ENCODE measurements at places on chromosomes 3 and 15.

GRCh38 chr3:73365756-73366397 is 258.9 kb downstream of the PDZRN3 start:
- DNase-seq: no peak

DNA sequence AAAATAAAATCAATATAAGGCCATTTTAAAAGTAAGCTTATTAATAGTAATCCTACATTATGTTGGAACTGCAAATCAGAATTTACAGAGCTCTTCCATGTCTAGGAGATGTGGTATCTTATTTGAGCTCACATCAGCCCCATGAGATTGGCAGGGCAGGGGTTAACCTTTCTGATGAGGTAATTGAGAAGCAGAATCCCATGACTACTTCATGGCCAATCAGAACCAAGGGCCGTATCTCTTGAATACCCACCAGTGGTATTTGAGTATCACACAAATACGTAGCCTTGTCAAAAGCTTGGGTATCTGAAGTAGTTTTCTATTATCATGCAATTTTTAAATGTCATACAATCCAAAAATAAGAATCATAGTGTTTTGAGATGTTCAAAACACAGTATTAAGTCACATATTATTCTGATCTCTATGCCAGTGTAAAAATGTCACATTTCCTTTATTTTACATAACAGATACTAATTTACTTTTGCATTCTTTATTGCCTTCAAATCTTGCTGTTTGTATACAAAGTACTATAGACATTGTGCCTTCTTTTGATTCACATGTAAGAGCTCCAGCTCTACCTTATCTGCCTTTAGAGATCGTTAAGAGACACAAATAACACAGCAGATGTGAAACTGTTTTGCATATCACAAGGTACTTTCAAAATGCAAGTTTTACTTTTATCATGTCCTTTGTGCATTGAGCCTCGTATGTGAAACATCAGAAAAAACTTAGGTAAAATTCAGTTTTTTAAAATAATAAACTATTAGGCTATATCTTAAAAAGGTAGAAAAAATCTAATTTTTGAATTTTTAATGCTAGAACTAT is 251.7 kb upstream of the GOLGA6L4 start:
- no peak for DNase-seq

GRCh38 chr3:197023998-197024651 is 5.5 kb downstream of the MELTF start:
- no peak for DNase-seq

DNA sequence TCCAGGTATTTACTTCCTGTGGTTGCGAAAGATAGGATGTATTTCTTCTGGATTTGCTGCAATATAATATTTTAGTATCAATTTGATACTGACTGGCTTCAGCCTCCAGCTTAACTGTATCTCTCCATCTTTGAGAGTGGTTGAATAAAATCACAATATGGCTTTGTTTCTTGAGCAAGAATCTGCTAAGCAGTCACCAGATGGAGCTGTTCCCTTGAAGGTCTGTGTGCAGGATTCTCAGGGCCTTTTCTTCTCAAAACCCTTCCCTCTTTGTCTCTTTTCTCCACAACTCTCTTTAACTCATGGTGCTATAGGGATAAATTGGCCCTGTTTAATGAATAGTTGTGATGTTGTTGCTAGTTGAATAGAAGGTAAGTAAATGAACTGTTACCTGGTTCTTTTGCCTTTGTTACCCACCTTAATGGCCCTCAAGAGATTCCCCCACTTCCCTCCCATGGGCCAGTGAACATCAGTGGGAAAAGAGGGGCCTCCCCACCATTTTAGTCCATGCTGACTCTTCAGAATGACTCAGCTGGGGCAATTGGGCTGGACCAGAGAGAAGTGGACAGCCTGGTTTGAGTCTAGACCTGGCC is 34.8 kb upstream of the RAB6B start:
- no peak for DNase-seq

DNA sequence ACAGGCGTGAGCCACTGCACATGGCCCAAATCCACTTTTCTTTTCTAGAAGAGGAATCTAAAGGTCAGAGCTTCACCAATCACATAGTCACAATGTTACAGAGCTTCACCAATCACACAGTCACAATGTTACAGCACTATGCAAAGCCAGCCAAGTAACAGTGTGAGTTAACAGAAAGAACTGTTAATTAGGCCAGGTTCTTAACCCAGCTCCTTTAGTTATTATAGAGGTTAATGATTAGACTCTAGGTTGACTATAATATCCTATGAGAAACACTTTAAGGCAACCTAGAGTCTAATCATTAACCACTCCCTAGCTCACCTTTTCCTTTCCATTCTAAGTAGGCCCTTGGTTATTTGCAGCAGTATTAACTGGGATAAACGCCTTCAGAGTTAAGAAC is 54.0 kb downstream of the TASOR start:
- no peak for DNase-seq

DNA sequence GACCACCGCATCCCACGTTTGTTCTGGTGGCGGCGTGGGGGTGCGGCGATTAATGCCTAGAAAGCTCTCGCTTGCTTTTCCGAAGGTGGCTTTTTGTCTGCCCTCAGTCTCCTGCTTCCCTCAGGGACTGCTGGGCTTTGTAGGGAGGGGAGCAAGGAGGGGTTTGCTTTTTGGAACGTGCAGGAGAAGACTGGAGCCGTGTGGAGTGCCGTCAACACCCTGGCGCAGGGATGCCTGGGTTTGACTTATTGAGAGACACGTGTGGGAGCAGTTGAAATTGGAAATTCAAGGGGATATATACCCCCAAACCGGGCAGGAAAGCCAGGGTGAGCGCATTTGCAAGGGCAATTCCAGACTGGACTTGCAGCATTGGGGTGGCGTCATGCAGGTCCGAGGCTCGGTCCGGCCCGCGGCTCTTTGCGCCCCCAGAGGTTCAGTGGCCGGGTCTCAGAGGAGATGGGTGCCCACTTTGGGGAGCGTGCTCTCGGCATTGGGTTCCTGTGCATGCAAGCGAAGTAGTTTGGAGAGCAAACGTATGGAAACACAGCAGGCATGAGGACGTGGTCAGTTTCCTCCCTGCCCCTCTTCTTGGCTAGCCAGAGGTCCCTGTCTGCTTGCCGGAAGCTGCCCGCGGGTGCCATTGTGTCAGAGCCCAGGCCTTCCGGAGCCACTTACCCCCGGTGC is 2.1 kb downstream of the EPHB1 start:
- no peak for DNase-seq

GRCh38 chr15:84944311-84944710 is 37.3 kb upstream of the PDE8A start:
- DNase-seq: no peak

- no peak for DNase-seq
Measured at GRCh38 chr3:102189956-102190723, 244.7 kb upstream of the ZPLD1 start.

DNA sequence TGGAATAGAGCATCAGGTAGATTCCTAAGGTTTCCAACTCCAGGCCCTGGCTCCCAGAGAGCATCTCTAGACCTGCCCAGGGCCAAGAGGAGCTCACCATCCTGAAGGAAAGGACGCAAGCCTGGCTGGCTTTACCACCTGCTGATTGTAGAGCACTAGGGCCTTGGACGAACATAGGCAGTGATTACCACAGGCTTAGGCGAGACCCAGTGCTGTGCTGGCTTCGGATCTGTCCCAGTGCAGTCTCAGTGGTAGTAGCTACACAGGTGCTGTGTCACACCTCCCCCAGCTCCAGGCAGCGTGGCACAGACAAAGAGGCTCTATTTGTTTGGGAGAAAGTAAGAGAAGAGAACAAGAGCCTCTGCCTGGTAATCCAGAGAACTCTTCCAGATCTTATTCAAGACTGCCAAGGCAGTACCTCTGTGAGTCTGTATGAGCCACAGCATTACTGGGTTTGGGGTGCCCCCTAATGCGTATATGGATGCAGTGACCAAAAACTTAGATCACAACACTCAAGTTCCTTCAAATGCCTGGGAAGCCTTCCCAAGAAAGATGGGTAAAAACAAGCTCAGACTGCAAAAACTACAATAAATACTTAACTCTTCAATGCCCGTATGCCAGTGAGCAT is 25.4 kb downstream of the ISG20 start:
- DNase-seq: peak; percentile 31

DNA sequence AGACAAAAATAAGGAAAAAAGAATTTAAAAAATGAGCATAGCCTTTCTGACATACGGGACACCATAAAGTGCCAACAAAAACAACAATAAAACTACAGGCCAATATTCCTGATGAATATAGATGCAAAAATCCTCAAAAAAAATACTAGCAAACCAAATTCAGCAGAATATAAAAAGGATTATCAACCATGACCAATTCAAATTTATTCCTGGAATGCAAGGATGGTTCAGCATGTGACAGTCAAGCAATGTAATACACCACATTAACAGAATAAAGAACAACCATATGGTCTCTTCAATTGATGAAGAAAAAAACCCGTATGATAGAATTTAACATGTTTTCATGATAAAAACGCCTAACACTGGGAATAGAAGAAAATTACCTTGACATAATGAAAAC is 341.7 kb downstream of the PYDC2 start:
- DNase-seq: no peak

DNA sequence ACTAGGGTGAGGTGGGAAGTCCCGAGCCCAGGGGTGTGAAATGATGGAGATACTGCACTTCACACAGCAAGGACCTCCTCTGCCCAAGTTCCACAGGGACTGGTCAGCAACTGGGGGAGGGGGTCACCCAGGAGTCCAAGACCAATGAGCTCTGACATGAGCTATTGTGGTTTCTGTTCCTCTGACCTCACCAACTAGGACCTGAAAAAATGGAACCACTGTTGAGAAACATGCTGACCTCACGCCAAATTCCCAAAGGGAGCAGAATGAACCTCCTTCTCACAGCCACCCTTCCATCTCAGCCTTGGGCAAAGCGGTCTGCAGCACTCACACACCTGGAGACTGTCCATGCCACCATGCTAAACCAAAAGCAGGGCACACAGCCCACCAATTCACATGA is 69.3 kb downstream of the LRIG1 start:
- no peak for DNase-seq

- no peak for DNase-seq
Measured at GRCh38 chr3:101941318-101942040, 92.2 kb downstream of the NFKBIZ start.

DNA sequence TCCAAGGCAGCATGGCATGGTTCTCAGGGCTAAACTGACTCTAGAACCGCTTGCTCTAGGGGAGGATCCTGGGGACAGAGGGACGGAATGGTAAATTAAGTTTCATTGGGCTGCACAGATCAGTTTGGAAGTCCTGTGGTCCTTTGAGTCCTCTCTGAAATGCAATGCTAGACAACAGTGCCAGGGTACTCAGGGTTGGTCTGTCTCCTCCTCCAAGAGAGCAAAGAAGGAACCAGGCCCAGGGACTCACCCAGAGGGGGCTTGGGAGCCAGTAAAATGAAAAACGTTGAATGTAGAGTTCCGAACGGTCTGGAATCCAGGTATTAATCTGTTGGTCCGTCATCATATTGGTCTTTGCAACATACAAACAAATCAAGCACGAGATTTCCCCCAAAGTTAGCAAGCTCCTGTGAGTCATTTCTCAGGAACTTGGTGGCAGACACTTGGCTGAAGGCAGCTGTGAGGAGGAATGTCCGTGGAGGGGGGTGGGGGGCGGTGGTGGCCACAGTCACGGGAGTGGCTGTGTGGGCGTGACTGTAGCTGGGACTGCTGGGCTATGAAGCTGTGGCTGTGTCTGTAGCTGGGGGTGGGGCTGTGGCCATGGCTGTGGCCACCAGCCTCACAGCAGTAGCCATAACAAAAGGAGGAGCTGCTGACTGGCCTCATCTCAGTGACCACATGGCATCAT is 361.0 kb downstream of the SHQ1 start:
- peak; percentile 17 for DNase-seq

GRCh38 chr3:9040996-9041395 is 77.7 kb upstream of the RAD18 start:
- no peak for DNase-seq

GRCh38 chr15:31080591-31081014 is 20.9 kb downstream of the TRPM1 start:
- no peak for DNase-seq

- no peak for DNase-seq
Measured at GRCh38 chr15:66620341-66620740, 54.5 kb upstream of the LCTL start.

GRCh38 chr3:131561511-131561910 is 58.7 kb upstream of the MRPL3 start:
- DNase-seq: no peak

- no peak for DNase-seq
Measured at GRCh38 chr3:18891641-18892040, 256.7 kb upstream of the KCNH8 start.

DNA sequence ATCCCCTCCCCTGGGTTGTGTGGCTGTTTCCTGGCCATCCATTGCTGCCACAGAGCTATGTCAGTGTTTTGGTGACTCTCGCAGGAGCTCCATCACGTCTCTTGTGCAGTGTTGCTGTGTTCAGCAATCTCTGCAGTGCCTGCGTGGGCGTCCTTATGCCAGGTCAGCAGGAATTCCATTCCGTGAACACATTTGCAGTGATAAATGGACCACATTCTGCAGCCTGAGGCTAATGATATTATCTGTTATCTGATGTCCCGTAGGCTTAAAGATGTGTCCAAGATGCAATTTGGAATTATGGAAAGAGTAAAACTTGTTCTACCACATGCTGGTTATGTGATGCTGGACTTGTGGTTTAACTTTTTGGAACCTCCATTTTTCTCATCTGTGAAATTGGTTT is 25.5 kb upstream of the COL6A6 start:
- DNase-seq: no peak

GRCh38 chr15:55802600-55803376 is 59.8 kb upstream of the PRTG start:
- no peak for DNase-seq

GRCh38 chr3:119492810-119493209 is 5.5 kb upstream of the TIMMDC1 start:
- no peak for DNase-seq

- DNase-seq: no peak
Measured at GRCh38 chr15:71591057-71591456, 219.3 kb upstream of the NR2E3 start.

DNA sequence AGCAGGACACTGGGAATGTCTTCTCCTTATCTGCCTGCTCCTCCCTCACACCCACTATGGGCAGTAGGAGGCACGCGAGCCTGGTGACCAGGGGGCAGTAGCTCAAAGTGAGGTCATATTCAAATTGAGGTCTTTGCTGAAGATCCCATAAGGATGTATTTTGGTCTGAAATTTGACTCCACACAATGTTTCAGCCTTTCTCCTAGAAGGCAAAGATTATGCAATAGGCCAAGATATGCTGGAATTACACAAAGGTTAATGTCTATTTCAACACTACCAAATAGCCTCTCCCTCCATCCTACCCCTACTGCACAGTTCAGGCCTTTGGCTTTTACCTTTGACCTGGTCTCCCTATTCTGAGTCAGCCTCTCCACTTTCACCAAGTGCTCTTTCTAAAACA is 203.0 kb downstream of the TIGIT start:
- no peak for DNase-seq
